CD4-positive, alpha-beta T cell treated with Interleukin-12 subunit alpha and Interleukin-12 subunit beta, for 1 hour (primary cell): ENCODE measurements at places on chromosomes 6 and 20.

DNA sequence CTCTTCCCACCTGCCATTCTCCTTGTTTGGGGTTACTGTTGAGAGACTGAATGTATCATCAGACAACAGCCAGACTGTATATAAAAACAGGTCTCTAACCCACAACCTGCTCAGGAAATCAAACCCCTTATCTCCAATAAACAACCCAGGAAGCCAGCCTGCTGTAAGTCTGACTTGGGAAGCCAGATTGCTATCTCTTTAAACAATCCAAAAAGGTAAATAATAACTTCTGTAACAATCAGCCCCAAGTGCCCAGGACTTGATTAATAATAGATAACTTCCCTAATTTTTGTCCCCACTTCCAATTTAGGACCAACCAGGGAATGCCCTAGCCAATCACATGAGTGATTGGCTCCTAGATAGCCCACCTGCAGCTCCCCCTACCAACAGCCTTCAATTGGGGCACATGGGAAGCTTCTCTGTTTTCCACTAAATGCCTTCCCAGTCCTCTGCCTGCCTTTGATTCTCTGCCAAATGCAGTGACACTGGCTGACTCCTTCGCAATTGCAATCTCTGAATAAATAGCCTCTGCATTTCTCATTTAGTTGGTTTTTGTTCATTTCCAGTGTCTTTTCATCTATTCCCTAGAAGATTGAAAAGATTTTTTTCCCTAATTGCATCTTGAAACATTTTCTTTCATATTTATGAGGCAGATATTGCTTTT lies 117.1 kb upstream of the TAB2 start:
- no peak for DNase-seq

GRCh38 chr20:62308102-62308822 lies 5.5 kb downstream of the ADRM1 start:
- no peak for DNase-seq

DNA sequence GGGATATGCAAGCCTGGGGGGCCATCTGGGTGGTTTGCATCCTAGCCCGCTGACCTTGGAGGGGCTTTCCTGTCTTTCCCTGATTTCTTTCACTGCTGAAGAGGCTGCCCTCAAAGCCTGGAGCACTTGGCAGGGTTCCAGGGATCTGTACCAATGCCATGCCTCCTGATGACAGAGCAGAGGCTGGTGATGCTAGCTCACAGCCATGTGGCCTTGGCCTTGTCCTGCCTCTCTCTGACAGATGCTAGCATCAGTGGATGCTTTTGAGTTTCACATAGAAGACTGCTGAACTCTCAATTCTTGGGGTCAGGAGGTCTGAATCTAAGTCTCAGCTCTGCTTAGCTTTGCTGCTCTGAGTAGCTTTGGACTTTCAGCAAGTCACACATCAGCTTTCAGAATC lies 21.9 kb upstream of the RREB1 start:
- DNase-seq: peak; percentile 13

GRCh38 chr6:54014440-54014839 lies 96.8 kb upstream of the MLIP start:
- DNase-seq: no peak

DNA sequence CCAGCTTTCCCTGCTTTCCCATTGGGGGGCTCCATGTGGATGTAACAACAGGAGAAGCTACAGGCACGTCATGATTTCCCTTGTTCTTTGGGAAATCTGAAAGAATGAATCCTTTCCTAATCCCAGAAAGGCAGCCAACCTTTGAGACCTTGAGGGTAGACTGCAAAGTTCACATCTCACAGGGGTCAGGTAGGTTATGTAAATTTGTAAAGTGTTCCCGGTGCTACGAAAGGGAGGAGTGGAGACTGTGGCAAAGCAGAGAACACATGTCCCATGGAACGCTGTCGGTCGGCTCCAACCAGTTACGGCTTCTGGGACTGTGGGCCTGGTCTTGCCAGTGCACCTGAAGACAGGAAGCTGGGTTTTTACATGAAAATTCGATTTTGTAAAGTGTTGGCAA lies 85.1 kb downstream of the RSPH3 start:
- no peak for DNase-seq

GRCh38 chr6:150194195-150194594 lies 51.4 kb downstream of the PPP1R14C start:
- DNase-seq: no peak

GRCh38 chr6:33960345-33961313 lies 156.8 kb upstream of the MLN start:
- no peak for DNase-seq
